ENCODE measurements at places on chromosomes 13 and 19.

DNA sequence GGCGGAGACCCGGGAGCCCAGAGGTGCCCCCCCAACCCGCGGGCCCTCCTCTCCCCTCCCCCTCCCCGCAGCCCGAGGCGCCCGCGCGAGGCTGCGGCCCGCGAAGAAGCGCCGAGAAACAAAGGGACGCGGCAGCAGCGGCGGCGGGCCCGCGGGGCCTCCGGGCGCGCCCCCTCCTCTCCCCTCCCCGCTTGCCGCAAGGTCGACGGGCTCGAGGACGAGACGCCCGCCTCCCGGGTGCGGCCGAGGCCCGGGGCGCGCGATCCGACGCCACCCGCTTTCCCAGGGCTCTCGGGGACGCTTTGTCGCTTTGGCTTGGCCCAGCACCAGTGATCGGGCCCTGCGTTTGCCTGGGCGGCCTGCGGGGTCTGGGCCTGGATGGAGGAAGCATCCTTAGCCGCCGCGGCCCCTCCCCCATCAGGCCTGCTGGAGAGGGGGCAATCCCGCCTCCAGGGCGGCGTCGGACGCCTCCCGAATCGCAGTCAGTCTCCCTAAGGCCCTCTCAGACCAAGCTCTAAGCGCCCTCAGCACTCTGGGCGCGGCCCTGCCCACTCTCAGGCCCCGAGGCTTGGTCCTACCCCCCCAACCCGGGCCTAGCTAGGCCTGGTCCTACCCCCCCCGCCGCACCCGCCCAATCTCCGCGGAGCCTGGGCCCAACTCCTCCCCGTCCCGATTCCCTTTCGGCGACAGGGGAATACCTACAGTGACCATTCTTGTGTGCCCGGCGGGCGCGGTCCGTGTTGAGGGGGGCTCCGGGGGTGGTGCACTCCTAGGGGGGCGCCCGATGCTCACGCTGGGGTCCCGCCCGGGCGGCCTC, 740 bp downstream of the ELAVL3 start:
- DNase-seq: no peak

DNA sequence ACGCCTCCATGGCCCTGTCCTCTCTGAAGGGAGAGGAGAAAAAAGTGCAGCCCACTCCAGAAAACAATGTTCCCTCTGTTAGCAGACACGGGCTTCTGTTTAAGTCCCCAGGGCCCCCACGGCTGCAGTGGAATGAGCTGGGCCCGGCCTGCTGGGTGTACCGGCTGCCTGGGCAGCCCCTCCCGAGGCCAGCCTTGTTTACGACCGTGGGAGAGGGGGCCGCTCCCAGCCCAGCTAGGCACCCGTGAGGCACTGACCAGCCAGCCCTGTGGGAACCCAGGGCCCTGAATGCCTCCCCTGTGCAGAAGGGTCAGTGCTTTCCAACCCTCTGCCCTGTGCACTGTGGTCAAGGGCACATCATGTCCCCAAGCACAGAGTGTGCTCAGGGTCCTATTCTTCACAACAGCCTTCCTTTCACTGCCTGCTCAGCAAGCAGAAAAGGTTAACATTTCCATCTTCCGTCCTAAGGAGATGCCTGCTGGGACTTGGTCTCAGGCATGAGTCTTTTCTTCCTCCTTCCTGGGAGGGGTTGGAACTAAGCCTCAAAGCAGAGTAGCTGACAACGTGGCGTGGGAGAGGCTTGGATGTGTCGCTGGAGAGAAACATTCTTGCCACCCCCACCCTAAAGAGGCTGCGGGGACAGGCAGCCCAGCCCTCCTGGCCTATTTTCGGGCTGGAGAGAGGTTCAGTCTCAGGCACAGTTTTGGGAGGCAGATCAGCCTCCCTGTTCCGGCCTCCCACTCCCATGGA, 90.1 kb downstream of the RGCC start:
- no peak for DNase-seq

GRCh38 chr13:19791953-19792537, 9.3 kb upstream of the PSPC1 start:
- DNase-seq: no peak

GRCh38 chr13:37306778-37307544, 201.5 kb upstream of the CSNK1A1L start:
- DNase-seq: no peak

- DNase-seq: no peak
These were observed 12.1 kb upstream of the NDFIP2 start for GRCh38 chr13:79468819-79469218.

GRCh38 chr13:79898996-79899395, 418.0 kb downstream of the NDFIP2 start:
- DNase-seq: no peak
